Eye (tissue), 1 donor: ENCODE measurements at places on chromosomes 12 and 14.

DNA sequence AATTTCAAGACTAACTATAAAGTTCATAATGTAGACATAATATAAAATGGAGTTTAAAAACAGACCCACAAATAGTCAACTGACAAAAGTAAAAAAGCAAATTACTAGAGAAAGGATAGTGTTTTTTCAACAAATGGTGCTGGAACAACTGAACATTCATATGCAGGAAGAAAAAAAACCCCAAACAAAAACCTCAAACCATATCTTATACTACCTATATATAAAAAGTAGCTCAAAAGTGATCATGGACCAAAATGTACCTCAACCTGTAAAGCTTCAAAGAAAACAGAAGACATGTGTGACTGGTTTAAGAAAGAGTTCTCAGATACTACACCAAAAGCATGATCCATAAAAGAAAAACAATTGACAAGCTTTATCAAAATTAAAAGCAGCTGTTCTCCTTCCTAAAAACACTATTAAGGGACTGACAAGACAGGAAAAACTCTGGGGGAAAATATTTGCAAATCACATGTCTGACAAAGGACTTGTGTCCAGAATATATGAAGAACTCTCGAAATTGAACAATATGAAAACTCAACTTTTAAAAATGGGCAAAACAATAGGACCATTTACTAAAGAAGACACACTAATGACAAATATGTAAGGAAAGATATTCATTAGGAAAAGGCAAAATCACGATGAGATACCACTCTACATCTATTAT, 22.7 kb upstream of the ARID4A start:
- DNase-seq = no peak

- DNase-seq = no peak
These were observed 44.4 kb downstream of the DYRK2 start for GRCh38 chr12:67692966-67693365.

DNA sequence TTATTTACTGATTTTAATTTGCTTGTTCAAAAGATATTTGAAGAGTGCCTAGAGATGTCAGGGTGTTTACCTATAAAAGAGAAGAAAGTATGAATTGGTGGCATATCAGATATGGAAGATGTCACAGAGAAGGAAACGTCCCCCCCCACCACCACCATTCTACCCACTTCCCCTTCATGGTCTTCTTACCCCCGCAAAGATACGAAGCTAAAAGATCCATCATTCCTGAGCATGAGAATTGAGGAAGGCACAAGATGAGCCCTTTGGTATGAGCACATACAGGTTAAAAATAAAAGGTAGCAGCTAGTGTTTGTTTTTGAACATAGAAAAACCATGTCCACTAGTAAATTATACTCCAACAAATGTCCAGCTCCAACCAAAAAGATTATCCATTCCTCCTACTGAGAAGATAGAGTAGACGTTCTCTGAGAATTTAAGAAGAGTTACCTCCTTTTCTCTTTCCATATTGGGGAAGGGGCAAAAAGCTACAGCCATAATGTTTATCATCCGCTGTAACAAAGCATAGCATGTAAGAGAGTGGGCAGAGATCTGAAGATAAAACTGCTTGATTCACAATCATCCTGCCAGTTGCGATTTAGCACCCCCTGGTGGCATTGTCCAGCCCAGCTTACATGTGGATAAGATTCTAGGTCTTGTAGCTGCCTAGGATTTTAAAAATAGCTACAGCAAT, 29.1 kb downstream of the NFYB start:
- peak; percentile 95 for DNase-seq

GRCh38 chr12:93183940-93184671, 193.6 kb upstream of the NUDT4 start:
- DNase-seq = no peak

DNA sequence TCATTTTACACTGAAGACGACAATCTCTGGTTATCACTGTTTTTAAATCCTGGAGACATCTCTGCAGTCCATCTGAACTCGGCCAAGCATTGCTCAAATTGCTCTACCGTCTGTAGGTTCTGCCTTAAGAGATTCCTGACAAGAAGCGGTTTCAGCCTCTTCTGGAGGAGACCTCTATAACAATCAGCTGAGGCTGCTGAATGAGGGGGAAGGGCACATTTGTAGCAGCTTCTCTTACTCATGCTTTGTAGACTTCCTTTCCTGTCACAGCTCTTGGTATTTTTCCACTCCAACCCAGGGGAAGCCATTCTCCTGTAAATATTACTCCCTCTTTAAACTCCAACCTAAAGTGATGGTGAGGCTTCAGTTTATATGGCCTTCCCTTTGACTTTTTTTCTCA, 3.0 kb downstream of the ARG2 start:
- DNase-seq = peak; percentile 19

DNA sequence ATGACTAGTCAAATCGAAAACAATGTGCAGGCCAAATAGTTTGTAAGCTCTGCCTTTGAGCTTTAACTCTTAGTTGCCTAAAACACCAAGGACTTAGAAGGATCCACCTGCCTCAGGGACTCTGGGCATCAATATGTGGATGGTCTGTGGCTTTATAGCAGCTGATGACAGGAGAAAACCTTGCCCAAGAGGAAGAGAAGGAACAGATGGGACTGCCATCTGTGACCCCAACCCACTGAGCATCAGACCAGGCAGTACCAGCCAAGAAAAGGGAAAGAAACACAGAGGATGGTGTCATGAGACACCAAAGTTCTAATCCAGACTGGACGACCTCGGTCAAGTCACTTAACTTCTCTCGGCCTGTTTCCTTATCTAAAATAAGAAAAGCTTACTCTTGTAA, 12.7 kb downstream of the TGFB3 start:
- no peak for DNase-seq

DNA sequence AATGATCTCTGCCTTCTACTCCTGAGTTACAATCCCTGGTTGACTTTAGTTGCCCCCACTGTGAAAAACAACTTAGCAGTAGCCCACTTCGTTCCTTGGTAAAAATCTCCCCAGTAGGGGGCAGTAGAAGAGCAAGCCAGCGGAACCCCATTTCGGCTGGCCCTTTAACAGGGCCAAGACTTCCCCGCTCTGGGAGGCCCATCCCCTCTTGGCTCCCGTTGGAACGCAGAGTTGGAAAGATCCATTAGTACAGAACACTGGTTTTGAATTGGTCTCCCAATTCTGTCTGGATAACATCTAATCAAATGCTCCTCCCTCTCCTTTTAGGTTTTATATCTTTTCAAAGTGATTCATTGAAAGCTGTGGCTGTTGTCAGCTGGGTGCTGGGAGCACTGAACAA, 1133.3 kb downstream of the BCL11B start:
- peak; percentile 76 for DNase-seq

DNA sequence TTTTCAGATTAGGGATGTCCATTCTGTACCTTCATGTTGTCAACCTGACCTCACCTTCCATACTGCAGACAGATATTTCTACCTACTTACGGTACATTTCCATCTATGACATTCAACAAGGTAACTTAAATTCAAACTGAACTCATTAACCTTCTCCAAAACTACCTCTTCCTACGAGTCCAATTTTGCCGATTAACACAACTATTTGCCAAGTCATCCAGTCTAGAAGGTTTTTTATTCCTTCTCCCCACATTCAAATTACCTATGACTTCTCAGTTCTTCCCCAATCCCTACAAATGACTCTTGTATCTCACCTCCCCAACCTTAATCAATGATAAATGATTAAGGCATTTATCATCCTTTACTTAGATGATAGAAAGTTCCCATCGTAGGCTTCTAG, 23.6 kb downstream of the SPTSSA start:
- no peak for DNase-seq

DNA sequence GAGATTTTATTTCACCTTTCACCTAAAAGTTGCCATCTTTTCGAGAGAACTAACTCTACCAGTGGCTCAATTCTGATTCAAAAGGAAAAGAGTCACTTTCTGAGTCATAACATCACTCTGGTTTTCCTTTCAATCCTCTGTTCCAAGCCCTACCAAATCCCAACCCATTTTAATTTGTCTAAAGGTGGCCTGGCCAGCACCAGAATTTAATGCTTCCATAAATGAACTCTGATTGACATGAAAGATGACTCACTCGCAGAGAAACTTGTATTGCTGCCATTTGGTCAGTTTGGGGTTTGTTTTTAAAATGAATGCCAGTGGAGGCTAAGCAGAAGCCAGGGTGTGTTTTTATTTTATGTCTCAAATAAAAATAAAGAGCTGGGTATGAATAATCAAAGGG, 117.4 kb upstream of the SOX5 start:
- DNase-seq = no peak

DNA sequence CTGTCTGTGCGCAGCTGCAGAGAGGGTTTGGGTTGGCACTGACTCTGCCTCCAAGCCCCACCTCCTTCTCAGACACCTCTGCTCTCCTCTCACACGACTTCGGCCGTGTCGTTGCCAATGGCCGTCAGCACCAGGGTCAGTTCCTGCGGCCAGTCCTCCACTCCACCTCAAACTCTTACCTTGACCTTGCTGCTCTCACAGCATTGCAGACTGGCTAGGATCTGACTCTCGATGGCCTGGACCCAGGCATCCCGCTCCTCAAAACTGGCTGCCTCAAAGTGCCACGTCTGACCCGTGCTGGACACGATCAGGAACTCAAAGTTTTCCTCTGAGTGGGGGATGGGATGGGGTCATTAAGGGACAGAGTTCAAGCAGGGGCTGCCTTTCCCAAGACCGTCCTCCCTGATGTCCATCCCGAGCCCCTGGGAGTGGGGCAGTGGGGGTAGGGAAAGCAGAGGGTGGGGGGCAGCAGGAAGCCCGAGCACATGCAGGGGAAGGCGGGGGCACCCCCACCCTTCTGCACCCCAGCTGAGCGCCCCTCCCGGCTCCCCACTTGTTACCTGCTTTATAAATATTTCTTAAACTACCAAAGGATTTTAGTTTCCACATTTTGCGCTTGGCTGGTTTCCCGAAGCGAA, 10.7 kb downstream of the AGAP2 start:
- peak; percentile 48 for DNase-seq

- no peak for DNase-seq
These were observed 48.8 kb downstream of the BICDL1 start for GRCh38 chr12:120037851-120038250.

DNA sequence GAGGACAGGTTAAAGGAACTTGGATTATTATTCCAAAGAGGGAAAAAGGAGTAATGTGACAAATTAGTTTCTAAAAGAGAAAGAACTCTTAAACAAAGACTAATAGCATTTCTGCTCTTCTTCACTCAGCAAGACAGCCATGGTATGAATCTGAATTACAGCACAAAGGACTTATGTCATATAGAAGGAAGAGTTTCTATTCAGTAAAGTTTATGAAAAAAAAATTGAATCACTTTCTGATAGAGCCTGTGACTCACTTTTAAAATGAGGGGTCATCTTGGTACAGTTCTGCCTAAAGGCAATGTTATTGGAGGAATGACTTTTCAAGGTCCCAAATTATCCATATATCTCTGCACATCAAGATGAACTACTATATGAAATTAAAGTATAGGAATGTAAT, 101.7 kb downstream of the DUSP6 start:
- DNase-seq = no peak

DNA sequence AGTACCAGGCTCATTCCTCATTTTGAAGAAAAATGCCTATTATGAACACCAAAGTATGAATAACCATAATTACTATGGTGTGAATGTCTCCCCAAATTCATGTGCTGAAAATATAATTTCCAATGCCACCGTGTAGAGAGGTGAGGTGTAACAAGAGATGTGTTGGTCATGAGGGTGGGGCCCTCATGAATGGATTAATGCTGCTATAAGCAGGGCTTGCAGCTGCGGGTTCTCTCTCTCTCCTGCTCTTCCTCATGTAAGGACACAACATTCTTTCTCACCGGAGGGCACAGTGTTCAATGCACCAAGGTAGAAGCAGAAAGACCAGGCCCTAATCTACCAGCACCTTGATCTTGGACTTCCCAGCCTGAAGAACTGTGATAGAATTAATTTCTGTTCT, 70.0 kb downstream of the TMTC1 start:
- DNase-seq = no peak
